CD4-positive, alpha-beta T cell treated with Interleukin-10 for 1 hour (primary cell): ENCODE measurements at places on chromosomes 11 and 22.

DNA sequence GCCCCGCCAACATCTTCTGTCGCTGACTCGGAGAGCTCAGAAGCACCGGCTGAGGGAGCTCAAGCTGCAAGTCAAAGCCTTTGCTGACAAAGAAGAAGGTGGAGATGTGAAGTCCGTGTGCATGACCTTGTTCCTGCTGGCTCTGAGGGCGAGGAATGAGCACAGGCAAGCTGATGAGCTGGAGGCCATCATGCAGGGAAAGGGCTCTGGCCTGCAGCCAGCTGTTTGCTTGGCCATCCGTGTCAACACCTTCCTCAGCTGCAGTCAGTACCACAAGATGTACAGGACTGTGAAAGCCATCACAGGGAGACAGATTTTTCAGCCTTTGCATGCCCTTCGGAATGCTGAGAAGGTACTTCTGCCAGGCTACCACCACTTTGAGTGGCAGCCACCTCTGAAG is 6.7 kb downstream of the RAG1 start:
- DNase-seq = no peak

GRCh38 chr22:20436307-20436767 is 1.3 kb downstream of the SCARF2 start:
- DNase-seq = no peak

DNA sequence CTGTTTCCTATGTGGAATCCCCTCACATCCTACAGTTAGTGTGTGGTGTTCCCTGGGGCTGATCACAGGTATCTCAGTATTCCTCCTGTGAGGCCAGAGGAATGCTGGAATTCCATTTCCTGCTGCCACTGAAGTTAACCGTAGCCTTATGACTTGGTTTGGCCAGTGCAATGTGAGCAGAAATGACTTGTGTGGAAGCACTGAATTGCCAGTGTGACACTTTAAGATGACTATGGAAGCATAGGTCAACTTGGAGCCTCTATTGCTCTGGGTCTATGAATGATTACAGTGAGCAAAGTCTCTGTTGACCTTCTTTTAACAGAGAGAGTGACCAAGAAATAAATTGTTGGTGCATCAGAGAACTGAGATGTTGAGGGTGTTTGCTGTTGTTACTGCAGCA is 16.5 kb downstream of the TBRG1 start:
- DNase-seq = no peak

GRCh38 chr11:119694334-119694733 is 34.7 kb downstream of the NECTIN1 start:
- no peak for DNase-seq

DNA sequence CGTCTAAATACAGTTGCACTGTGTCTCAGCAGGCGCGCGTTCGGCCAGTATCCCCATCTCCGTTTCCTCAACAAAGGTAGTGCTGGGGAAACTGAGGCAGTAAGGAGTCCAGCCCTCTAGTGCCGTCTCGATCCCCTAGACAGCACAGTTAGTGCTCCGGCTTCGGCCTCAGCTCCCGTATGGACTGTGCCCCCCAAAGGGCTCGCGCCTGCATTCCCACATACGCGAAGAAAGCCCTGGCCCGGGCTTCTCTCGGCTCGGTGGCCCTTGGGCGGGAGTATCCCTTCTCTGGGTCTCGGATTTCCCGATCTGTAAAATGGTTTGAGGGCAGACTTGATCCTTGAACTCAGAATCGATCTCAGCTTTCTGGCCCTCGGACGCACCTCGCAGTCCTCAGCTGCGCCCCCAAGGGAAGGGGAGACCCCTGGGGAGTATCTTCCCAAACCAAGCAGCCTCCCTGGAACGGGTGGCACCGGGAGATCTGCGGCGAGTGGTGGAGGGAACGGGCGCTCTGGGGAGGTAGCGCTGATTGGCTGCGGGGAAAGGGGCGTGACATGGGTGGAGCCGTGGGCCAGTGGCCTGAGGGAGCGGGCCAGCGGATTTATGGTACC is 759 bp upstream of the PEX16 start:
- DNase-seq = peak; percentile 69

DNA sequence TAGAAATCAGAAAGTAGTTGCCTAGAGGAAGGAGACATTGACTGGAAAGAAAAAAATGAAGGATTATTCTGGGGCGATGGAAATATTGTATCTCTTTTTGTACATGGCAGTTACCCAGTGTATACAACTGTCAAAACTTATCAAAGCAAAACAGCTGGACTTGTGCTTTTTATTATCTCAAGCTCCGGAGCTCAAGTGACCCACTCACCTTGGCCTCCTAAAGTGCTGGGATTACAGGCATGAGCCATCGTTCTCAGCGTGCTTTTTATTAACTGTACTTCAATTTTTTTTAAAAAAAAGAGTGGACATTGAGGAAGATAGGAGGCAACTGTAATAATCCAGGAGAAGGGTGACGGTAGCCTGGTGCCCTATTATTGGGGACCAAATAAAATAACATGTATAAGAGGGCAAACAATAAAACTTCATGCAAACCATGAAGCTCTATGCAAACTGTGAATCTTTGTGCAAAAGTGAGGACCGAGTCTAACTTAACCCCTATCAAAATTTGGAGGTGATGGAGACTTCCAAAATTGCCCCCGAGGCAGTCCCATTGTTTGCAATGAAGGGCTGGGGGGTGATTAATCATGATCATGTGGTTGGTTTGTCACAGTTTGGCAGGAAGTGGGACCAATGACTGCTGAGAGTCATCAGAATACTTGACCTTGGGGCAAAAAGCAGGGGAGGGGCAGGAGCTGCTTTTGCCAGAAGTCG is 23.5 kb downstream of the FZD4 start:
- no peak for DNase-seq

- DNase-seq = no peak
Observed at GRCh38 chr22:25682109-25682508, 59.9 kb upstream of the MYO18B start.

GRCh38 chr11:75150879-75151278 is at the start of gene SLCO2B1:
Gene SLCO2B1 (plus strand): TSS chr11:75151107. CDS start chr11:75151382, 275 bp downstream.
- no peak for DNase-seq

DNA sequence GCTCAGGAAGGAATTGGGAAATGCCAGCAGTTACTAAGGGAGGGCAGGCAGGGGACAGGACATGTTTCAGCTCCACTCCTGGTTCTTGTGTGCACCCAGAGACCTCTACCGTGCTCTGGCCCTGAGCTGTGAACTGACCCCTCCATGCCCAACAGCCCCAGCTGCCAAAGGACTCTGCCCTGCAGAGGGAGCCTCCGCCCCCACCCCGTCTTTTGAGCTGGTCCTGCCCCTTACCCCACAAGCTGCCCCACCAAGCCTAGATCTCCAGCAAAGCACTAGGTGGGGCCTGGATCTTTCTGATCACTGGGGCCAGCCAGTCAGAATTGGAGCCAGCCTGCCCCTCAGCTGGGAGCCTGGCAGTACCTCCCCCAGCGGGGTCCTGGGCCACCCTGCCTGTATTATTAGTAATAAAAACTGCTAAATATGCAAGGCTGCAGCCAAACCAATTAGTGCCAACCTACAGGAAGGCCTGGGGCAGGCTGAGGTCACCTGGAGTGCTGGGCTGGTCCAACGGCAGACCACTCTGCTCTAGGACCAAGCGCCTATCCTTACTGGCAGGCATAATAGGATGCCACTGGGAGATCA is 23.9 kb upstream of the DRICH1 start:
- no peak for DNase-seq

DNA sequence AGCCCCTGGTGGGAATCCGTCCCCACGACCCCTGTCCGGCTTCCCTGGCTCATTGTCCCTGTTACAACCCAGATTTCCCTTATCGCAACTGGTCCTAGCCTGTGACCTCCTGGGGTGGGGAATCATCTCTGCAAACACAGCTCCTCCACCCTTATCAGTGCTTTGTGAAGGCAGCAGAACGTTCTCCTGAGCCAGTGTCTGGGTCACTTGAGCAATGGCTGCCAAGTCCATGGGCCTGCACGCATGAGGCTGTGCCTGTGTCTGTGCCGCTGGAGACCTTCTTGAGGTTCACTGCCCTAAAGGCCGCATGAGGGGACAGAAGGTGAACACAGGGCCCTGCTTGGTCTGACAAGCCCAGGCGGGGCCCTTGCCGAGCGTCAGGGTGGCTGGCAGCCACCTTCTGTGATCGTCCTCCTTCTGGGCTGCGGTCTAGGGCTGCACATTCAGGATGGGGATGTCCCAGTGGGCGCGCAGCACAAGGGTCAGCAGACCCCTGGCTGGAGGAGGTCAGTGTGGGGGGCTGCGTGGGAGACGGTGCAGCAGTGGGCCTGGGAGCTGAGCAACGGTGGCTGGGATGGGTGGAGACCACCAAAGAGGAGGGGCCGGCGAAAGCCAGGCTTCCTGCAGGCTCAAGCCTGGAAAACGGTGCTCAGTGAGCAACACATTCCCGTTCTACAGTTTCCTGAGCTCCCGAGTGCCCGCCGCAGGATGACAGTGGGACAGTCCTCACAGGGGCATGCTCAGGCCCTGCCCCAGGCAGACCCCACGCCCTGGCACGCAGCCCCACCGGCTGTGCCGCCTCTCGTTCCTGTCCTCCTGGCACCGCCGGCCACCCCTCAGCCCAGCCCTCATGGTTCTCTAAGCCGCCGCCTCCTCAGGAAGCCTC is 74.1 kb downstream of the CDKN1C start:
- no peak for DNase-seq

GRCh38 chr11:45237711-45238315 is 48.3 kb downstream of the SYT13 start:
- no peak for DNase-seq

- DNase-seq = no peak
Observed at GRCh38 chr11:86460461-86461385, 86.0 kb downstream of the CCDC81 start.

- DNase-seq = no peak
Observed at GRCh38 chr22:32808038-32808445, 6.5 kb downstream of the TIMP3 start.

- no peak for DNase-seq
Observed at GRCh38 chr11:35800970-35801953, 138.7 kb downstream of the TRIM44 start.

GRCh38 chr11:65316227-65317024 is 1.8 kb downstream of the CDC42EP2 start:
- no peak for DNase-seq

GRCh38 chr11:117559698-117560097 is 232.0 kb downstream of the CEP164 start:
- DNase-seq = no peak

DNA sequence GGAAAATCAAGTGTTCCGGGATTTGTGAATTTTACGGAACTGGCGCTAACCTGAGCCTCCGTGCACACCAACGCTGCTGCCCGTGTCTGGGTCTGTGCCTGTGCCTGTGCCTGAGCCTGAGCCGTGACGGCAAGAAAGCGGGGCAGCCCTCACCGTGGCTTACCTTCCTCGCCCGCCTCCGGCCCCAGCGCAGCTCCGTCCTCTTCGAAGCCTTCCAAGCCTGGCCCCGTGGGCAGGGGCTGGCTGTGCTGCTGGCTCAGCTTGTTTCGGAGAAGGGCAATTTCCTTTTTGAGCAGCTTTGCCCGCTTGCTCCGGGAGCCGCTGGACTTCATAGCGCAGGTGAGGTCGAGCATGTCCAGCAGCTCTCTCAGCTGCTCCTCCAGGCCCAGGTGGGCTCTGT is 33.8 kb downstream of the BRD1 start:
- DNase-seq = no peak

DNA sequence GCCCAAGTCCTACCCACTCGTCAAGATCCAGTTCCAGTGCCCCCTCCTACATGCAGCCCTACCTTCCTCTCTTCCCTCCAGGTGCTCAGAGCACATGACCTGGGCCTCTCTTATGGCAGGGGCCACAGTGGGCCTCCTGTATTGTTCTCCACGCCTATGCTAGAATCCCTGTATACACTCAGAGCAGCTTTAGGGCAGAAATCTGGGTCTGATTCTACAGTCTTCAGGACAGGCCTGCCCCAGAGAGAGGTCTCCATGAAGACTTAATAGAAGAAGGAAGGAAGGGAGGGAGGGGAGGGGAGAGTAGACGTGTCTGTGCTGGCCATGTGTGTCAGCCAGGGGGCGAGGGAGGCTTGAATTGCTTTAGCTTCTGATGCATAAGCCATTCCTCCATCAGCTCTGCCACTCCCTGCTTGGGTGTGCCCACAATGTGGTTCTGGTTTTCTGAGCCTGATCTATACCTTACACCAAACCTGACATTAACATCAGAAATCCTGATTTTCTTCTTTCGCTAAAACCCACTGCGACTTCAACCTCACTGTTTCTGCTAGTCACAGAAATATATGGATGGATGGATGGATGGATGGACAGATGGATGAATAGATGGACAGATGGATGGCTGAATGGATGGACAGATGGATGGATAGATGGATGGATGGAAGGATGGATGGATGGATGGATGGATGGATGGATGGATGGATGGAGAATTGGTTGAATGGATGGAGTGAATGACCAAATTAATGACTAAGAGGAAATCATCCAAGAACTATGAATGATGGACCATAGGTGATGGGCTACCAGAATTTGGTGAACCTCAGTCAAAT is 56.6 kb upstream of the PRDM11 start:
- no peak for DNase-seq

DNA sequence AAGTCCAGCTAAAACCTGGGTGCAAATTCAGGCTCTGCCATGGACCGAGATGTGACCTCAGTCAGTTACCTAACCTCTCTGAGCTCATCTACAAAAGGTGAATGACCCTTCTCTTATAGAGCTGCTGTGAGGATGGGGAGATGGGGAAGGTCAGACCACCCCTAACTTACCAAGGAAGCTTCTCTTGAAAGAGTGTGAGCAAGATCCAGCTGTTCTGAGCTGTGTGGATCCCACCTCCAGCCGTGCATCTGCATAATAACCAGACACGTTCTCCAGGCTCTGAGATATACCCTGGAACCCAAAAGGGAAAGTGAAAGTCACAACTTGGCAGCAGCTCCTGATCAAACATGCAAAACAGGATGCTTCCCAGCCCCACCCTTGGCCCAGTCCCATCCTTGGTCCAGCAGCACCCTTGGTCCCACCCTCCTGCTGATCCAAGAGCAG is at the start of gene APOL3:
TSS of gene APOL3 (minus strand) at position 257 of the 444 bp plus-strand sequence. CDS start 11,700 bp downstream, outside the sequence.
- peak; percentile 72 for DNase-seq

DNA sequence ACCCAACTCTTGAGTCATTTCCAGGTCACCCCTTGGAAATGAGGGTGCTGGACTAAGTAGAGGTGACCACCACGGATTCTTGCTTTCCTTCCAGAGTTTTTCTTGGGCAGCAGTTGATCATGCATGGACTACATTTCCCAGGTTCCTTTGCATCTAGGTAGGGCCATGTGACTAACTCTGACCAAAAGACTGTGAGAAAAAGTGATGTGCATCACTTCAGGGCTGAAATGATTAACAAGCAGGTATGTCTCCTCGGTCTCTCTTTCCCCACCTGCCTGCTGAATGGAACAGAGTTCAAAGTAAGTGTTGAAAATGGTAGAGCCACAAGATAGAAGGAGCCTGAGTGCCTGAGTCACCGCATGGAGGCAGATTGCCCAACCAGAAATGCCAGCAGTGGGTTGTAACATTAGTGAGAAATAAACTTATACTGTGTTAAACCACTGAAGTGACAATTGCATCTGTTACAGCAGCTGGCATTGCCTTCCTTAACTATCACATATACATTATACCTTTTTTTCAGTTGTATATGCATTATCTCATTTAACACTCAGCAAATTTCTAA is 113.5 kb downstream of the MN1 start:
- DNase-seq = no peak
